ENCODE measurements at places on chromosomes 5 and 9. TPM values are rescaled to one million over a fixed set of nuclear protein-coding genes. Genes with fewer than 3 reads are reported as not detected.
A peak's percentile ranks its signal among the peaks of the same experiment; 100 is the strongest.

DNA sequence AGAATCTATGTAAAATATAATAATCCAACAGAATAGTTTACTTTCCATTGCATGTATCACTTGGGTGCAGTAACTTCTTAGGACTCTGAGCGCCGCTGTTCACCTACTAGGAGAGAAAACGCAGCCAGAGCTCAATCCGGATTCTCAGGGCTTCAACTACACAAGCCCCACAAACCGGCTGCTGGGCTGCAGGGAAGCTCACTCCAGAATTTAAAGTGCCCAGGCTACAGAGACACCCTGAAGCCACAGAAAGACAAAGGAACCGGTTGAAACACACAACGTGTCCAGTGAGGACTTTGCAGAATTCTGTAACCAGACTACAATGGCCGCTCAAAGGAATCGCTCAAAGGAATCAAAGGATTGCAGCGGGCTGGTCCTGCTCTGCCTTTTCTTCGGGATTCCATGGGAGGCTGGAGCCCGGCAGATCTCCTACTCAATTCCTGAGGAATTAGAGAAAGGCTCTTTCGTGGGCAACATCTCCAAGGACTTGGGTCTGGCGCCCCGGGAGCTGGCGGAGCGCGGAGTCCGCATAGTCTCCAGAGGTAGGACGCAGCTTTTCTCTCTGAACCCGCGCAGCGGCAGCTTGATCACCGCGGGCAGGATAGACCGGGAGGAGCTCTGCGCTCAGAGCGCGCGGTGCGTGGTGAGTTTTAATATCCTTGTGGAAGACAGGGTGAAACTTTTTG lies at the start of gene PCDHGA10:
TSS of gene PCDHGA10 (plus strand) at position 134 of the 686 bp plus-strand sequence. CDS start at position 323, 189 bp downstream.
- peak; percentile 57 for DNase-seq

- no peak for DNase-seq
Measured at GRCh38 chr9:131554087-131554842, 8.9 kb downstream of the PRRT1B start.

- no peak for DNase-seq
Measured at GRCh38 chr5:126826619-126827215, 49.8 kb downstream of the LMNB1 start.

DNA sequence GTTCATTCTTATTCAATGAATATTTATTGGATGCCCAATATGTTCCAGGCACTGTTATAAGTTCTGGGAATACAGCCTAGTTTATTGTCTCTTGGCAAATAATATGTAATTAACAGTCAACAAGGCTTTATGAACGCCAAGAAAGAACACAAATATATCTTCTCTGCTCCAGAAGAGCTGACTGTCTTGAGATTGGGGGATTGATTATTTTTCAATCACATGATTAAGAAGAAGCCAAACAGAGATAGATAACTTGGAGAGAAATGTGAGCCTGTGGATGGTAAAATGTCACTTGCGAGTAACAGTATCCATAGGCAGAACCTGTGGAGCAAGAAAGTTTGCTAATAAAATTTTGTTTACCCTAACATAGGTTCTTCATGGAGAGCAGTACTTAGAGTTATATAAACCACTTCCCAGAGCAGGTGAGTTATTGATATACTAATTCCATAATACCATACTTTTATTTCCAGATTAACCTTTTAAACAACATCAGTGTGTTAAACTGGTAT lies 49.4 kb downstream of the HSD17B4 start:
- peak; percentile 11 for DNase-seq

GRCh38 chr5:63121471-63121870 lies 542.9 kb downstream of the LRRC70 start:
- DNase-seq, result no peak

DNA sequence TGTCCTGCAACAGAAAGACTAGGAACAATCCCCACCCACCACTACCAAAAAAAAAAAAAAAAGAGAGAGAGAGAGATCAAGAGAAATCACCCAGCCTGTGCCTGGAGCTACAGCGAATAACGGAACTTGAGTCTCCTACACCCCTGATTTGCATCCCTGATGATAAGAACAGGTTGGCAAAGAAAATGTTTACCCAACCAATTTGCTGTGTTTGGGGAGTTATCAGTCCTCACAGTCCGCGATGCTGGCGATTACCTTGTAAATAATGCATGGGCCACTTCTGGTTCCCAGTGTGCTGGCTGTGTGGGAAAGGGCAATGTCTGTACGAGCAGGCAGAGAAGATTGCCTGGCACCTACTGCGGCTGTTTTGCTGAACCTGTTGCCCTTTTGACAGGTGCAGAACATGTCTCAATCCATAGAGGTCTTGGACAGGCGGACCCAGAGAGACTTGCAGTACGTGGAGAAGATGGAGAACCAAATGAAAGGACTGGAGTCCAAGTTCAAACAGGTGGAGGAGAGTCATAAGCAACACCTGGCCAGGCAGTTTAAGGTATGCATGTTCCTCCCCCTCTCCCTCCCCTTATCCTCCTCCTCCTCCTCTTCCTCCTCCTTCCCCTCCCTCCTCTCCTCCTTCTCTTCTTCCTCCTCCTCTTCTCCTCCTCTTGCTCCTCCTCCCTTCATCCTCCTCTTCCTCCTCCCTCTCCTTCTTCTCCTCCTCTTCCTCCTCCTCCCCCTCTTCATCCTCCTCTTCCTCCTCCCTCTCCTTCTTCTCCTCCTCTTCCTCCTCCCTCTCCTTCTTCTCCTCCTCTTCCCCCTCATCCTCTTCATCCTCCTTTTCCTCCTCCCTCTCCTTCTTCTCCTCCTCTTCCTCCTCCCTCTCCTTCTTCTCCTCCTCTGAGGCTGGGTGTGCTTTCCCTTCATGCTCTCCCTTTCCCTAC lies 8.3 kb downstream of the OLFM1 start:
- DNase-seq, result no peak

GRCh38 chr5:35228310-35228709 lies 2.0 kb downstream of the PRLR start:
- DNase-seq, result no peak

DNA sequence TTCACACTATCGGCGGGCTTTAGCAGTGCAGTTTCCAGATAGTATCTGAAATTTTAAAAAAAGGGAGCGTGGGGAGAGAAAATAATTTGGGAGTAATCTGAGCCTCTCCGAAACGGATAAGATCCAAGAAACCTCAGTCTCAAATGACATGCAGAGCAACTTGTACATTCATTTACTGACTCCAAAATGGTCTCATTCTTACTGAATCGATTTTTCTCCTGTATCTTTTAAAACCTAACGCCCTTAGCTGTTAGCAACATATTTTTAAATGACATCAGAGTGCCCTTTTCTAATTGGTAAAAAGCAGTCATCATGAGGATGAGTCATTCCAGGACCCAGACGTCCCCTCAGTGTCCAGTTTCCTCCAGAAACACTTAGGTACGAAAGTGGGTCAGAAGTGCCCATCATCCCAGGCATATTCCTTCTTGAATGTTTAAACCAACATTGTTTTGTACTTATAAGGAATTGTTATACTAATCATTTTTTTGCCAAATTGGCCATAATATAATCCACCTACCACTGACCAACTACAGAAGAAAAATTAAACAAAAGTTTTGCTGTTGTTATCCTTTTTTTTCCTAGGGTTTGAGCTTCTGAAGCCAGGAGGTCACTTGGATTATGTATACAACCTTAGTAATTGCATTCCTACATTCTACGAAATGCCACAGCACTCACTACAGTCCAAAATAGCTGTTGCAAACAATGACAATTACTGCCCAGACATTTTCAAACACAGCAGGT lies 354.4 kb downstream of the ADAMTS6 start:
- peak; percentile 83 for DNase-seq

DNA sequence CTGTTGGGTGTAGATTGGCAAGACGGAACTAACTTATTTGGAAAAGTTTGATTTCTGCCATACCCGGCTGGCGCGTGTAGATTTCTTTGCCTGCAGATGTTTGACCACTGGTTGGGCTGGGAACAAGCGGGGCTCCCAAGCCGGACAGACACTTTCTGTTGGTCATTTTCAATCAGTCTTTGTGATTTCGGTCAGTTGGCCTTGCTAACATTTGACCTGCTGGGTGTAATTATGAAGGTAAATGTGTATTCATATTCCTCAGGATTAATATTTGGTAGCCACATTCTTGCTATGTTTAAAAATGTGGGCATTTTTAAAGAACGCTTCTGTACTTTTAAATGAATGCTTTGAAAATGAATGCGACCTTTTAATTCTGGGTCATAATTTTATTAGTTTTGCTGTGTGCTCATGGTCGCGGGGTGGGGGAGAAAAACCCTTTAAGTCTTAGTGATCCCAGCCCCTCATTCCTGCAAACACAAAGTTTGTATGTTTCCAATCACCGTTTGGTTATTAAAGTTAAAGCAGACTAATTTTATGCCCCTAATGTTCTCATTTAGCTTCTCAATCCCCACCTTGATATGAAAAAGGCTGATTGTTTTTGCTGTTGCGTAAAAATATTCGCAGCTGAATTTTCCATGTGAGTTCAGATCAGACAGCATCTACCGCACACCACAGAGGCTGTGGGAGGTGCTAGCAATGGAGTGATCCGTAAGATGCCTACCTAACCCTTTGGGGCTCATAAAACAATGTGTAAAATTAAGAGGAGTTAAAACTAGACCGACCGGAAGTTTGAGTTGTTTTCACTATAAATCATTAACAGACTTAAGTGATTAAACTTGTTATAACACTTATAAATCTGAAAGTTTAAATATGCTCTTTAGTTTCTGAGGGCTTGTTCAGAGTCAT lies 1.5 kb downstream of the RASGRF2 start:
- no peak for DNase-seq

GRCh38 chr5:73692166-73692640 lies 66.2 kb downstream of the ARHGEF28 start:
- DNase-seq, result no peak

DNA sequence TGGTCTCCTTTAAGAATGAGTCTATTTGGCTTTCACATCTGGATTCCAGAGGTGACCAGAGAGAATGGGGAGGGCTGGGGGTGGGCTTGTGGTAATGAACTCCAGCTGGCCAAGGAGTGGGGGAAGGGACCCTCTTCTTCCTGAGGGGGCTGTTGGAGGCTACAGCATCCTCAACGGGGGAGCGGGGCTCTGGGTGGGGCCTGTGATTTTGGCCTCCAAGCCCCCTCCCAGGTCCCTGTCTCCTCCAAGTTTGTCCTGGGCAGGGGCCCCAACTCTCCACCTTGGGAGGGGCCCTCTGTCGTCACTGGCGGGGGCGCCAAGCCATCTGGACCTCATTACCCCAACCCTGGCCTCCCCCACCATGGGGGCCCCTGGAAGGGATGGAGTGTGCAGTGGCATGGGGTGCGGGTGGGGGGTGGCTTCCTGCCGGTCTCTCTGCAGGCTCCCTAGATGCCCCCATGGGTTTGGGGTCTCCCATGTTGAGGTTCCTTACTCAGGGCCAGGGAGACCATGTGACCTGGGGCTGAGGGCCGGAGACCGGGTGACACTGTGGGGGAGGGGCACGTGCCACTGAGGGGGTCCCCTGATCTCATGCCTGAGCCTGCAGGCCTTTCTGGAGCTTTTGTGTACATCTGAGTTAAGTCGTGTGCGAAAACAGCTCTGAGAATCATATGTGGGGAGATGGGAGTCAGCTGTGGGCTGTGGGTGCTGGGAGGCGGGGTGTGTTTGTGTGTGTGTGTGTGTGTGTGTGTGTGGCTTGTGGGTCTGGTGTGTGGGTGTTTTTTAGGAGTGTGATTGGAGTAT lies 32.4 kb downstream of the GOLGA2 start:
- no peak for DNase-seq

GRCh38 chr9:91187311-91187964 lies 174.3 kb downstream of the AUH start:
- no peak for DNase-seq

GRCh38 chr5:89253666-89254352 lies 370.8 kb upstream of the MEF2C start:
- DNase-seq, result peak; percentile 98

- DNase-seq, result no peak
Measured at GRCh38 chr9:91898451-91899218, 51.4 kb downstream of the ROR2 start.

The ADAMTSL2 gene
- polyA plus RNA-seq, result 24.2 TPM

The IL11RA gene
- polyA plus RNA-seq, result 8.0 TPM

The COMMD10 gene
- polyA plus RNA-seq, result 10.1 TPM

The RABL6 gene
- 170 TPM for polyA plus RNA-seq

The ADRB2 gene
- 0.53 TPM for polyA plus RNA-seq

The PTCD2 gene
- polyA plus RNA-seq, result 2.1 TPM

The EMB gene
- 0.46 TPM for polyA plus RNA-seq

The COL27A1 gene
- polyA plus RNA-seq, result 0.17 TPM

The CEL gene
- 0.92 TPM for polyA plus RNA-seq

The GABRB2 gene
- polyA plus RNA-seq, result 1.5 TPM

The ADAM19 gene
- 2.9 TPM for polyA plus RNA-seq

The PLAC8L1 gene
- not detected for polyA plus RNA-seq
